ENCODE measurements at places on chromosomes 4 and X.

DNA sequence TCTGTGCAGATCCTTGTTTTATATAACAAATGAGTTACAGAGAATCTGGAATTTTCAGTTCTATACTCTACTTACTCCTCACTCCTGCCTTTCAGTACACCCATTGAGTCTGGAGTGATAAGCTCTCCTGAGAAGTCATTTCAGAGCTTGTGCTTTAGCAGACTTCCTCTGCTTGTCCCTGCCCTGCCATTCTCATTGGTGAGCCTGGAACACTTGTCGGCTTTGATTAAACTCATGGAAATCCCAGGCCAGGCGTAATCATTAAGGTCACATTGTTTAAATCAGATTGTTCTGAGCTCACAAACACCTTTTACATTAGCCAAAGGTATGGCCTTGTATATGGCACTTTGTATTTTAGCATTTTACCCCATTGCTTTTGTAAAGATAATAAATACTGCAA lies 102.7 kb downstream of the CNKSR2 start:
- no peak for DNase-seq

GRCh38 chr4:117527601-117528000 lies 442.2 kb upstream of the TRAM1L1 start:
- no peak for DNase-seq

GRCh38 chr4:153223930-153224329 lies 19.7 kb downstream of the TRIM2 start:
- no peak for DNase-seq

DNA sequence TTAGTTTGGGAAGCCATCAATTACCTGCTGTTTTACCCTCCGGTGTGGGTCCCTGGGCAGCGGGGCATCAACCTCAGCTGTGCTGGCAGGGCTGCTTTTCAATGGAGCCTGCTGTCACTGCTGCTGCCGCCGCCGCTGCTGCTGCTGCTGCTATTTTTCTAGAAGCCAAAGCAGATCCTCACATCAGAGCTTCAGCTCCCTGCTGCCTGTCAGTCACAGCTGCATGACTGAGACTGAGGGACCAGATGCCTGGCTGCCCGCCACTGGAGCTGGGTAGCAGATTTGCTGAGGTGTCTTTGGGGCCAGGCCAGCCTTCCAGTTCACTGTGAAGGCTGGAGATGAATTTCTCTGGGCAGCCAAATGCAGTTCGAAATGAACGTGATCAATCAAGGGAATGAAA lies 200.3 kb upstream of the NHS start:
- DNase-seq, result no peak

- no peak for DNase-seq
These were observed 779.3 kb downstream of the ARAP2 start for GRCh38 chr4:35464964-35465528.

DNA sequence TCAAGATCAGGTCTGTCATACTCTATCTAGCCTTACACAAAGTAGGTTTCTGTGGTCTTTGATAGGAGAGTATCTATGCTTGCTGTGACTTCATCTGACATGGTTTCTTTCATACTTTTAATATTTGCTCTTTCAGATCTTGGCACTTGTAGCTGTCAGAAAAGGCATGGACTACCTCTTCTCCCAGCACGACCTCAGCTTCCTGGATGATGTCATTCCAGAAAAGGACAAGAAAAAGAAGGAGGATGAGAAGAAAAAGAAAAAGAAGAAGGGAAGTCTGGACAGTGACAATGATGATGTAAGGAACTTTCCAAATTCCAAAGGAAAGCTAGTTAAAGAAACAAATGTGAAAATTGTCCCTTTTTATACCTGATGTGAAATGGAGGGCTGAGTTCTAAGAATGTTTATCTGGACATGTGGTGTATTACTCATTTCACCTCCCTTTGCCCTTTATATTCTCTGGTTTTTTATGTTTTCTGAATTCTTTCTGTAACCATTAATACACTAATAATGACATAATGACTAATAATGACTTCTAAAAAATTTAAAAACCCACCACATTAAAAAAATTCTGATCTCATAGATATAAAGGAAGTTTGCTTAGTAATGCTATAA lies 221.2 kb downstream of the SLC4A4 start:
- DNase-seq, result no peak

DNA sequence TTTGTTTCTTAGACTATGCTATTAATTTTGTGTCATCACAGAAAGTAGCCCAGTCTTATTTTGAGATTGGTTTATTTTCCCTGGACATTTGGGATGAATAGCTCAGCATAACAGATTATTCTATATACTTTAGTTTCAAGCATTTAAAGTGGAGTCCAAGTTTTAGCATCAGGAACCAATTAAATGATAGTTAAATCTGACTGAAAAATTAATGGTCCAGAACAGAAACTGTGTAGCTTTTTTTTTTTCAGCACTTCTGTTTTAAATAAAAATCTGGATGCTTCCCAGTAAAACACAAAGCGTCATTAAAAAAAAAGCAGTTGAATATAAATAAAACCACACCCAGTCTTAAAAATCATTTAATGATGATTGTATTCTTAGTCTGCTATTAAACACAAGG lies 59.4 kb upstream of the PITX2 start:
- peak; percentile 67 for DNase-seq

DNA sequence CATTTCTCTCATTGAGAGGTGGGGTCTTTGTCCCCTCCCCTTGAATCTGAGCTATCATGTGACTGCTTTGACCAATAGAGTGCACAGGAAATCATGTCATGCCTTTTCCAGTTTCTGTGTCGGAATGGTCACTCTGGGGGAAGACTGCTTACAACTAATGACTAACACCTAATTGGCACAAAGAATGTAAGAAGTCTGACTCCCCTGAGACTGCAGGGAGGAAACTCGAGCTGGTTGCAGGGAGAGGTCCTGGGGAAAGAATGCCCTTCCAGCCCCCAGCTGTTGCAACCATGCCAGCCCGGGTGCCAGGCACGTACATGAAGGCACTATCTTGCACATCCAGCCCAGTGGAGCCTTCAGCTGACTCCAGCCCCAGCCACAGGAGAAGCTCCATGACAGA lies 254.2 kb downstream of the DHX15 start:
- no peak for DNase-seq

- DNase-seq, result no peak
These were observed 655.8 kb downstream of the ZNF674 start for GRCh38 chrX:45889471-45889870.

DNA sequence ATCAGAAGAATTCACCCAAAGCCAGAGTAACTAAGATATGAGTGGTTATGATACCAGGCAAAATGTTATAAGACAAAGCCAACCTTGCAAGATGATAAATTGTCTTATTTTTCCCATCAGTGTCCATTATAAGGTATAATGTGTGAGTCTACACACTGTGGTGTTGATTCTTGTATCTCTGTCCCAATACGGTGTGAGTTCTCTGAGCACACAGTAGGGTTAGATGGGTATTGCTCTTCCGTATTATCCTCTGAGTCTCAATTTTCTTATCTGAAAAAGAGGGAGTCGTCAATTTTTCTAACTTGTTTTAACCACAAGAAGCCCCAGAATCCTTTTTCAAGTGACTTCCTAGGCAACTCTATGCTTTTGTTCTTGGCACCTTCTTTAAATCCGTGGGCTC lies 69.9 kb downstream of the HMGB2 start:
- DNase-seq, result no peak

GRCh38 chrX:129359269-129359668 lies 164.0 kb downstream of the SMARCA1 start:
- DNase-seq, result no peak

DNA sequence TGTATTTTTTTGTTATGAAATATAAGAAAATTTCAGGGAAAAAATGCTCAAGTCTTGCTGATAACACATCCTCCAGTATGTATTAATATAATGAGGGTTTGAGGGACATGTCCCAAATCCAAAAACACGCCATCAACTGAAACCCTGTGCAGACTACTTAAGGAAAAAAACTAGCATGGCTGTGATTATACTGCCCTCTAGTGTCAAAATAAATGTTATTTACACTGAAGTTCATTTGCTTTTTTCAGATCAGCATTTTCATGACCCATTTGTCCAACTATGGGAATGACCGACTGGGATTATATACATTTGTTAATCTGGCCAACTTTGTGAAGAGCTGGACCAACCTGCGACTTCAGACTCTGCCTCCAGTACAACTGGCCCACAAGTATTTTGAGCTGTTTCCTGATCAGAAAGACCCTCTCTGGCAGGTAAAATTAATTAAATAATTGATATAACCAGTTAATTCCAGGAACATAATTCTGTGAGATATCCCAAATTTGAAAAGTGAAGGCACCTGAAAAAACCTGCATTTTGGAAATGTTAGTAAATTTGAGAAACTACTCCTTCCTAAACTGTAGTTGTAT lies 128.5 kb downstream of the PRSS12 start:
- DNase-seq, result peak; percentile 20

GRCh38 chrX:63513825-63514568 lies 162.9 kb upstream of the SPIN4 start:
- DNase-seq, result peak; percentile 72

DNA sequence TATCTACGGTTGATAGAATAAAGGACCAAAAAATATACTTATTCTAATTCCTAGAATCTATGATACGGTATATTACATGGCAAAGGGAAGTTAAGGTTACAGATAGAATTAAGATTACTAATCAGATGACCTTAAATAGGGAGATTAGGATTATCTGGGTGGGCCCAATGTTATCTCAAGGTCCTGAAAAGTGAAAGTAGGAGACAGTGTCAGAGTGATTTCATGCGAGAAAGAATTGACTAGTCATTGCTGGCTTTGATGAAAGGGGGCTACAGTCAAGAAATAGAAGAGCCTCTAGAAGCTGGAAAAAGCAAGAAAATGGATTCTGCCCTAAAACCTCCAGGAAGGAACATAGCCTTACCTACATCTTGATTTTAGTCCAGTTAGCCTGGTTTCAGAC lies 176.9 kb upstream of the PPP1R2C start:
- DNase-seq, result no peak

GRCh38 chr4:53676402-53676871 lies 85.2 kb upstream of the LNX1 start:
- DNase-seq, result no peak

GRCh38 chr4:169094656-169095231 lies 84.7 kb upstream of the CBR4 start:
- DNase-seq, result no peak

- DNase-seq, result no peak
These were observed 4.1 kb upstream of the EPGN start for GRCh38 chr4:74304095-74304625.

- DNase-seq, result no peak
These were observed at the start of gene GPR34 for GRCh38 chrX:41688835-41689234. GPR34 (plus strand) TSS chrX:41688973; CDS start chrX:41695634, 6,661 bp downstream.

- no peak for DNase-seq
These were observed 71.1 kb downstream of the MAP9 start for GRCh38 chr4:155305619-155306018.

DNA sequence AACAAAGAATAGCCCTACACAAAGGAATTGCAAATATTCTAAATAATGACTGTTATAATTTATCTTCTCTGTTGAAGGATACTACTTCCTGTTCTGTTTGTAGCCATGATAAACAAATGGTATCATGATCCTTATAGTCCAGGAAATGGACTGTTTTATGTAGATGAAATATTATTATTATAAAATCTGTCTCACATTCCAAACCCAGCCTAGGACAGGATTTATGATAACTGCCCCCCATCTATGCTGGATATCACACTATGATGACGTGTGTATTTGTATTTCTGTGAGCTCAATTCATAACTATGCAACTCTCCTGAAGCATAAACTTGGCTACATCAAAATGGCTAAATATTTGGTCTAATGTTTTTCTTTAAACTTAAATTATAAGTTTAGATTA lies 21.3 kb downstream of the DMD start:
- no peak for DNase-seq

DNA sequence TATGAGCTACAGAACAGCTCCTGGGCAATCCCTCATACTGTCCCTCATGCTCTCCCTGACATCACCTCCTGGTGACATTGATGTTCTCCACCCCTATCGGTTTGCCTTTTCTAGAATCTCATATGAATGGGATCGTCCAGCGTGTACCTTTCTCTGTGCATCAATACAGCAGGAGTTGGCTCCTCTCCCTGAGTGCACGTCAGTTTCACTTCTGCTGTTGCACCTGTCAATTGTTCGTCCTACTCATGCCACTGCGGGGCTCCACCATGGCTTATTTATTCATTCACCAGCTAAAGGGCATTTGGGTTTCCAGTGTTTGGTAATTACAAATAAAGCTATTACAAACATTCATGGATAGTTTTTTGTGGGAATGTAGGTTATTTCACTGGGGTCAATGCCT lies 269.1 kb upstream of the ZFP42 start:
- no peak for DNase-seq

GRCh38 chr4:2386717-2387116 lies 31.7 kb downstream of the ZFYVE28 start:
- no peak for DNase-seq

DNA sequence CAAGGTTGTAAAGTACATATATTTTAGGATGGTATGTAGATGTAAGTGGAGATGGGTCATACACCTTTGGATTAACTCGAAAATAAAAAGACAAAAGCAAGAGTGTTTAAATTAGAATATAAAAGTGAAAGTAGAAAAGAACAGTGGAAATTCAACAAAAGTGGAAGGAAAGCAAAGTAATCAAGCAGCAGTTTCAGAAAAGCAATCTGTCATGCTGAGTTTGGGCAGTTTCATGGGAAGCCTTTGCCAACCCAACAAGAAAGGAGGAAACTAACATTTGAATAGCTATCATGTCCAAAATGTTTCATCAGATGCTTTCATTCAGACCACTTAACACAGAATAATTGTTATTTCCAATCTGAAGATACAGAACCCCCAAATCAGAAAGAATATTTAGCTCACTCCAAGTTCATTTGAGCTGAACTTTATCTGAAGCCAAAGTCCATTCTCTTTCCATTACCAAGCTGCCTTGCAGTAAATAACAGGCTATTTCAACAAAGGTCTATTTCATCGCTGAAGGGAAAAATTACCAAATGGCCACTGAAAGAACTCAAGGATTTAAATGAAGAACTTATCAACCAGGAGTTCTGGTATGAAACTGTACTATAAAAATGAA lies 1.8 kb upstream of the EXOSC9 start:
- DNase-seq, result no peak

GRCh38 chrX:151543706-151544105 lies 19.8 kb upstream of the PASD1 start:
- no peak for DNase-seq

DNA sequence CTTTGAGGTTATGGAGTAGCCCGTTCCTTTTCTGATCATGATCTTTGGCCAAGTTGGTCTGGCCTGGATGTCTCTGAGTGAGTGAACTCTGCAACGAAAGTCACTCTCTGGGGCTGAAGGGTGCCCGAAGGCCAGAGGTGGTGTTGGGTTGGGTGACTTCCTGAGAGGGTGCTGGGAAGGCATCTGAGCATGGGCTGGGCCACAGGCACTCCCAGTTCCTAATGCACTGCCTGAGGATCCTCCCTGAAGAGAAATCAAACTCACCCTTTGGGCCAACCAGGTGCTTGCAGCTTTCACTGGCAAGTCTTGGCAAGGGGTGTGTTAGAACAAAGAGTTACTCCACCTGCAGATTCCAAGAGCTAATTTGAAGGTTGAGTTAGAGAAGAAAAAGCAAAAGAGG lies 66.4 kb upstream of the SCML1 start:
- no peak for DNase-seq
